SK-N-MC (cell line): ENCODE measurements at places on chromosomes 2 and 18.

GRCh38 chr2:132404056-132404455 is 12.5 kb upstream of the GPR39 start:
- DNase-seq: no peak

GRCh38 chr2:216649574-216649973 is 16.4 kb downstream of the IGFBP2 start:
- DNase-seq: no peak

- no peak for DNase-seq
Measured at GRCh38 chr2:9703701-9704221, 73.0 kb upstream of the YWHAQ start.

DNA sequence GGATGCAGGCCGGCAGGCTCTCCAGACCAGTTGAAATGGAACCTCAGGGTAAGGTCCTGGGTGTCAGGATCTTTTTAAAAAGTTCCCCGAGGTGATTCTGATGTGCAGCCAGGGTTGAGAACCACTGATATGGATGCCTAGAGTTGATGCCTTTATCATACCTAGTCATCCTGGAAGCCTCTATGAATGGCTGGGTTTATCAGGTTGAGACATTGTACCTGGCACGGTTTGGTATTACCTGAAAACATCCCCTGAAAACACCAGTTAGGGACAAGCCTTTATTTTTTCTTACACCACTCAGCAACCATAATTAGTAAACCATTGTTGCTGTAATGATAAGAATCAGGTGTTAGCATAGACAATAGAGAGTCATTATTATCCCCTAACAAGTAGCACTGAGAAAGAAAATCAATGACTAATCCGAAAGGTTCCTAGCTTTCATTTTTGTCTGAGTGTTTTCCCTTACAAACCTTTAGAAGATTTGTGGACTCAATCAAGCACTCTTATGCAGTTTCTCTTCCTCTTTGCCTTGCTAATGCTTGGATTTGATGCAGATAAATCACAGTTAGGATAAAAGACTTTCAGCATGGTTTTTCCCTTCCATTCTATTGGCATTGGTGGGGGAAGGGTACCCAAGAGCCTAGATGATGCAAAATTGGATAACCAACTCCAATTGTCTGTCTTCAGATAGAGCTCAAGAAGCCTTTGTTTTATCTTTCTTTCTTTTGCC is 116.5 kb upstream of the LYPD6 start:
- DNase-seq: no peak

GRCh38 chr2:86020984-86021383 is 84.7 kb downstream of the POLR1A start:
- DNase-seq: no peak

DNA sequence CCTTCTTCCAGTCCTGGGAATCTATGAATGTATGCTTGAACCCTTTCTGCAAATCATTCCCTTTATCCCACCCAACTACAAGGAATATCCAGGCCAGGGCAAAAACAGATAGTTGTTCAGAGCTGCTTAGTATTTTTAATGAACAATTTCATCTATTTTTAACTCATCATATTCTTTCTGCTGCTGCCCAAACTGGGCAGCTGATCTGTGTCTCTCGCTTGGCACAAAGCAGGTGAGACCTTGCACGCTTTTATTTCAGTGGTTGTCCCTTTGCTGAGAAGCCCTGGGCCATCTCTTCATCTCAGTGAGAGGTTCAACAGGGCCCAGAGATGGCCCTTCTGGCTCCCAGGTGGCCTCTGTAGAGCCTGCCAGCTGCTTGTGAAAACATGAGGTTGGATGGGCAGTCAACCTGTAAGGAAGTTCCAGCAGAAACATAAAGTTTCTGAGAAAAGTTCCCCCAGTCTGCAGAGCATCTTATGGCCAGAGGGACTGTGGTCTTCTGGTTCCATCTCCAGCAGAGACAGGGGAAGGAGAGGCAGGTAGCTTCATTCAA is 57.5 kb downstream of the MYCN start:
- DNase-seq: no peak

GRCh38 chr2:143160732-143161707 is 31.8 kb downstream of the ARHGAP15 start:
- no peak for DNase-seq

- DNase-seq: no peak
Measured at GRCh38 chr2:47631792-47632398, 151.1 kb upstream of the MSH6 start.

DNA sequence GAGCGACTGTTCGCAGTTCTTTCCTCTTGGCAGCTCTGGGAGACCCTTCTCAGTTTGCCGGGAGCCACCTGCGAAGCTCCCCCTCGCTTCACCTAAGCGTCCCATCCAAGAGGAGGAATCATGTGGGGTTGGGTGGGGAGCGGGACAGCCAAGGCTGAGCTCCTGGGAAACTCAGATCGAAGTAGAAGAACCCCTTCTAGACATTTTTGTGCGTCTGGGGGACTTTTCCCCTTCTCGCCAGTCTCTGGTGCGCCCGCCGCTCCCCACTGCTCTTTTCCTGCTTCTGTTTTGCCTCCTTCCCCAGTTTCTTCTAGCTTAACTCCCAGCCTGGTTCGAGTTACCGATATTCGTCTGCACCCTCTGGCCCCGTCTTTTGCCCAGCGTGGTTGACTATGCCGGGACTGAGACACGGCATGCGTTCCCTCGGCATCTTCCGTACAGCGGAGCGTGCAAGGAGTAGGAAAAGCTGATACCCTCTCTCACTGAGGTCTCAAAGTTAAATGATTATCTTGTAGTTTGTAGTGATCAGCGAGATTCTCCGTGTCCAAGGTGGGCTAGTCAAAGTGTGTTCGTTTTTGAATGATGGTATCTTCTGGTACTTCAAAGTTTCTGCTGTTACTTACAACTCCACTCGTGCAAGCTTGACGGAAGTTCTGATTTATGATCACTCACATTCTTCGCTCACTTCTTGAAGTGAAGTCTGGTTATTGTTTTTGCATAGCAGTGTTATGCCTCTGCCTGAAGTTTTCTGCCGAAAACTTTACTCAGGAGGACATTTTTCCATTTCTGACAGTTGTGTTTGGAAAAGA is 664 bp downstream of the CAMKMT start:
- no peak for DNase-seq

- no peak for DNase-seq
Measured at GRCh38 chr2:239164335-239164871, 236.4 kb downstream of the HDAC4 start.

DNA sequence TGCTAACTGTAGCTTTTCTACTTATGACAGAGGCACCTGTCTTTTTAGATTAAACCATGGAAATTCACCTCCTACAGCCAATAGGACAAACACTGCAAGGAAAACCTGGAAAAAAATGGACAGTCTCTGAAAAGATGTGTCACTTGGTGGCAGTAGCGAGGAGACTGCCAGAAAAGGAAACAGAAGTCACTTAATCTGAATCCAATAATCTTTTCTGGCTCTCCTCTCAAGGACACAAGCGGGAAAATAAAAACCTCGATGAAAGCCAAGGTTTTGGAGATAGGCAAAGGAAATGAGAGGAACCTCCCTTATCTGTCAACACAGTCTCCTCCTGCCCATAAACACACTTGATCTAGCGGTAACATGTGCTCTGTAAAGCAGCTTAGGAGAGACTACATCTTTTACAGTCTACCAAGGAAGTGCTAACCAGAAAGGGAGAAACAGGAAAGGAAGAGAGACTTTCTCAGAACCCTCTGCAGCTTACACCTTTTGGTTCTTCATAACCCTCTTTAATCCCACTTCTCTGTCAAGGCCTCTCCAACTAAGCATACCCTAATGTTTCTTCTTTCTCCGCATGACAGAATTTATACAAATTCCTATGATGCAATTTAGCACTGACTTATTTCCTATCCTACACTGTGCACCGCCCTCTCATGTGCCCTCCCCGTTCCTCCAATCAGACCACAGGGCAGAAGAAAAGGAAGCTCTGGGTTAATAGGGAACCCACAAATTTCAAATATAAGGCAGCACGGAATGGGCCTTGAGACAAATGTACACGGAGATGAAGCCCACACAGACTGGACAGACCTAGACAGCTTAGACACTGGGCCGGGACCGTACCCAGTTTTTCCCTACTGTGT is 52.8 kb downstream of the CLASP1 start:
- DNase-seq: no peak

DNA sequence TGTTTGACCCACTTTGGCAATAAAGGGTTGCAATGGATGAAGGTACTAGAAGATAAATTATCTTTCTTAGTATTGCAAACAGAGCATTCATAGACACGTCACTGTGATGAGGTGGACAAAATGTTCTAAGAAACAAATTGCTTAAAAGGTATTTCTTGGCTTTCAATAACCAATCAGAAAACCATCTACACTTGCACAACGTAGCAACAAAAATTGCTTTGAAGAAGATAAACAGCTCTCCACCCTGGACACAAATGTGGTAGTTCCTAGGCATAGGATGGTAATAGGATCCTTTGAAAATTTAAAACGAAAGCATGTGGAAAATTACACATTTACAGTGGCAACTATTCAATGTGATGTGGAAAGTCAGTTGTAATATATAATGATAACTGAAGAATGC is 439.9 kb upstream of the ETAA1 start:
- DNase-seq: no peak

- no peak for DNase-seq
Measured at GRCh38 chr2:18664421-18664820, 75.1 kb upstream of the NT5C1B start.
